ENCODE measurements at places on chromosomes 2 and 18.
A peak's percentile ranks its signal among the peaks of the same experiment; 100 is the strongest.

GRCh38 chr18:77144046-77144445, 11.5 kb upstream of the MBP start:
- DNase-seq = no peak

GRCh38 chr2:61632276-61633169, 94.4 kb upstream of the XPO1 start:
- DNase-seq = no peak

GRCh38 chr2:160541745-160542144, 48.1 kb upstream of the RBMS1 start:
- DNase-seq = no peak

- DNase-seq = no peak
Observed at GRCh38 chr2:201797175-201797840, 9.0 kb upstream of the CDK15 start.

- DNase-seq = no peak
Observed at GRCh38 chr2:215260097-215260677, 51.7 kb upstream of the ATIC start.

DNA sequence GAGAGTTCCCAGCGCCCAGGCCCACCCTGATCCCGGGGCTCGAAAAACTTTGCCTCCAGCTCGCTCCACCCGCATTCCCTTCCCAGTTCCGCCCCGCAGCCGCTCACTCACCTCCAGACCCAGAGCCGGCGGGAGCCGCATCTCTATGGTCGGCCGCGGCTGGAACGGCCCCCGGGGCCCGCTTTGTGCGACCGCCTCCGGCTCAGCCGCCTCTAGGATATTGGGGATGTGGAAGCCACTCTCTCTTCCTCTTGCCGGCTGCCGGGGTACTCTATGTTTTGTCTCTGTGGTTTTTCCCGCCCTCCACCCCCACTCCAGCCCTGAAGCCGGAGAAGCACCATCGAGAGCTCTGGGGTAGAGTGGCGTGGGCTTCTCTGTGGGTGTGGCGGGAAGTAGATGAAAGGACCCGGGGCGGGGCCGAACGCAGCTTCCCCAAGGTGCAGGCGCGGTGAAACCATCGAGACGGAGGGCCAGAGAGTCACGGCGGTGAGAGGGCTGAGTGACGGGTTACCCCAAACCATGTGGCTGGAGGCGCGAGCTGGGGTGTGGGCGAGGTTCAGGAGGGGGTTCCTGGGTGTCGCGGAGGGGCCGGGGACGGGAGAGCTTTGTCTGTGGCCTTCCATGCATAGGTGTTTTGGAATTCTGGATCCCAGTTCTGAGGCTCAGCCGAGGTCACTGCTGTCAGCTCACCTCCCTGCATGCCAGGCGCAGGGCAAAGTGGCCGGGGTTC, at the start of the genes BCS1L and ZNF142:
Gene BCS1L, plus strand, starts transcription at position 426 of the 730 bp plus-strand sequence. CDS start 1,305 bp downstream, outside the sequence.
Gene ZNF142, minus strand, starts transcription at position 366 of the 730 bp plus-strand sequence. CDS start 3,194 bp downstream, outside the sequence.
- DNase-seq = peak; percentile 95

DNA sequence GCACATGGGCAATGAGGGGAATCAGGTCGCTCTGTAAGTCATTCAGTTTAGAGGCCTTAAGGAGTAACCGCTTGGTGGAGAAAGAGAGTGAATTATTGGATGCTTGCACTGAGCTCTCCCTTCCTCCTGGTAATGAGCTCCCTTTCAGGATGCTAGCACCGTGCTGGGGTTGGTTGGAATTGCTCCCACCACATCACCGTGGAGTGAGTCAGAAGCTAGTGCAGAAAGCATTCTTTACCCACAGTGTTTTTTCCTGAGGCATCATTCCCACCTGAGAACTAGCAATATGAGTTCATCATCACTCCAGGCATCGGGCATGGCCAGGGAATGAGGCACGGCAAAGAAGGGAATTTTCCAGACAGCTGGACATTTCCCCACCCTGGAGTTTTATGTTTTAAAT, 57.6 kb downstream of the ITGB6 start:
- no peak for DNase-seq

- peak; percentile 43 for DNase-seq
Observed at GRCh38 chr2:217853301-217853881, 149.4 kb downstream of the TNS1 start.

GRCh38 chr2:71461304-71461671, 7.9 kb downstream of the DYSF start:
- DNase-seq = no peak

DNA sequence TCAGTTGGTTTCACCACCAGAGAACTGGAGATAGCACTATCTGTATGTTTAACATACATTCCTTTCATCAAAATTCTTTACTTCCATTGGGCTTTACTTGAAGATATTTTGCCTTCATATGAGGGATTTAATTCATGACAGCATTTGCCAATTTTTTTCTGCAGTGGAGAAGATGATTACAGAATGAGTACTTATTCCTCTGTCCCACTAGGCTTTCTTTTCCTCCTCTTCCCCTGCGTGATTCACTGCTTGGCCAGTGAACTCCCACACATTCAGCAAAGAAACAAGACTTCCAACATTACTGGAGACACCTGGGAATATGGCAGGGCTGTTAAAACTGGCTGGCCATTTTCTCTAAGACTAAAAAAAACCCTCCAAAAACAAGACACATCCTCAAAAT, 425.8 kb upstream of the KCNH7 start:
- DNase-seq = no peak

DNA sequence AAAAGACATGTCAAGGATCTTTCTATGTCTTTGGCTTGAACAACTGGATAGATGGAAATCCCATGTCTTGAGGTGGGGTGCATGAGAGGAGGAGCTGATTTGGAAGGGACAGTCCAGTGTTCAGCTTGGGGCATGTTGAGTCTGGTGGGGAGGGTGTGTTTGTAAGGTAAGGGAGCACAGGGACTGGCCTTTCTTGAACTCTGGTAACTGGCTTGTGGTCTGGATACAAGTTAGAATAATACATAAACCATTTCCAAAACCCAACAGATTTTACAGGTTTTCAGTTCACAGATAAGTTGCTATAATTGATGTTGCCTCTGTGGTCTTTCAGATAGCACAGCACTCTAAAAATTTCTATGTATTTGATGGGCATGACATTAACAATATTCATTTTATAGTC, 24.2 kb downstream of the RHBDD1 start:
- no peak for DNase-seq

- no peak for DNase-seq
Observed at GRCh38 chr2:104487366-104487765, 366.5 kb upstream of the POU3F3 start.

GRCh38 chr2:1268034-1268433, 145.2 kb upstream of the TPO start:
- DNase-seq = no peak

- DNase-seq = no peak
Observed at GRCh38 chr18:55199291-55199963, 240.2 kb upstream of the CCDC68 start.

DNA sequence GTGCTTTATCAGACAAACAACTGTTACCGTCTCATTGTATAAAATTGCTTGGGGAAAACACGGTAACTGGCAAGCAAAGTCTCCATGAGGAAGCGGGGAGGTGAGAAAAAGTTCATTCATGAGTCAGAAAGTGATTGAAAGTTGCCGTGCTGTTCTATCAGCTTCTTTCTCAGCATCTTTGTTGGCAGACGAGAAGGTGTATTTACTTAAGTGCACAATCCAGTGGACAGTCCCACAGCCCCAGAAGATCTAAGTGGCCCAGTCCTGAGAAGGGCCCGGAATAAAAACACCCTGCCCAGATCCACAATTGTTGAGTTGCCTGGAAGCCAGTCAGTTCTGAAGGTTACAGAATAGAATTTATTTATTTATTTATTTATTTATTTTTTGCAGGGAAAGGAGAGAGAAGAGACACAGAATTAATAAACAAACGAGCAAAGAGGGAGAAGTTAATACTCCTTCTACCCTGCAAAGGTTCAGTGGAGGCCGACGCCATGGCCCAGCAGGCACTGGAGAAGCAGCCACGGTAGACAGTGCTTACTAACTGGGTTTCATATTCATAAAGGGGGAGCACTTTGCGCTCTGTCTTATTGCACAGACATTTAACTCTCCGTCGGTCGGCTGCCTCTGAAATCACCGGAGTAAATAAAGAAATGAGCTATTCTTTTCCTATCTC, 676.0 kb upstream of the SALL3 start:
- DNase-seq = no peak
